ENCODE measurements at places on chromosomes 2 and 18. TPM values are rescaled to one million over a fixed set of nuclear protein-coding genes. Genes with fewer than 3 reads are reported as not detected.

GRCh38 chr18:56973487-56973886 is 173.4 kb upstream of the BOD1L2 start:
- DNase-seq, result no peak

GRCh38 chr2:241002275-241003046 is 4.0 kb downstream of the SNED1 start:
- DNase-seq, result no peak

GRCh38 chr2:56263876-56264275 is 80.1 kb downstream of the CCDC85A start:
- DNase-seq, result no peak

- DNase-seq, result no peak
These were observed 26.8 kb downstream of the SULT1C2 start for GRCh38 chr2:108315444-108315934.

GRCh38 chr2:58535182-58535581 is 294.1 kb upstream of the FANCL start:
- no peak for DNase-seq

GRCh38 chr2:157336137-157337010 is 10.8 kb upstream of the ERMN start:
- peak; percentile 10 for DNase-seq

DNA sequence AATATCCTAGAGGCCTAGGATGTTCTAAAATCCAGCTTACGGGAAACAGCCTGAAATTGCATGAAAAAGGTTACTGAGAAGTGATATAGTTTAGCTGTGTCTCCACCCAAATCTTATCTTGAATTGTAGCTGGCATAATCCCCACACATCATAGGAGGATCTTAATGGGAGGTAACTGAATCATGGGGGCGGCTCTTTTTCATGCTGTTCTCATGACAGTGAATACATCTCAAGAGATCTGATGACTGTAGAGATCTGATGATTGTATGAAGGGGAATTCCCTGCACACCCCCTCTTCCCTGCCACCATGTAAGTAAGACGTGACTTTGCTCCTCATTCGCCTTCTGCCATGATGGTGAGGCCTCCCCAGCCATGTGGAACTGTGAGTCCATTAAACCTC is 385.6 kb upstream of the ID2 start:
- DNase-seq, result no peak

DNA sequence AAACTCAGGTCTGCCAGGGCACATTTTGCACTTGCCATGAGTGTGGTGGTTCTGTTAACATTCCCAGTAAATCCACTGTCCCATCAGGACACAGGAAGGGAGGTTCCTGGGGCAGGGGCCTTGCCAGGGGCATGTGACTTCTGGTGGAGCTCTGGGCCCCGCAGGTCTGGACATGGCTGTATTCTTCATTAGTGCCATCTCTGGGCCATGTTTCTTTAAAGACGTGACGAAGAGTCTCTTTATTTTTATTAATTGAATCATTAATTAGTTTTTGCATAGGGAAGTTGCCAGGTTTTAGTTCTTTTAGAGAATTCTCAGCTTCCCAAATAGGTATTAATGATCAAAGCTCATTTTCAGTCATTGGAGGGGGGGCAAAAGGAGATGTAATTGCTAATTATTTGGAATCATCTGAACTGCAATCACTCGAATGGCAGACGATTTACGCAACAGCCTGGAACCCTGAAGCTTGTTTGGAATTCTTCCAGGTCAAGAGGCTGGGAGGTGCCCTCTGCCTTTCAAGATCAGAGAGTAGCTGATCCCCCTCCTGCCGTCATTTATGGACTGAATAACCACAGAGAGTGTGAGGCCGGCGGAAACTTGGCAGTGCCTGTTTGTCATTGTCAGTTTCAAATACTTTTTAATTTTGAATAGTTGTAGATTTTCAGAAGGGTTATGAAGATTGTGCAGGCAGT is 106.2 kb downstream of the RTP5 start:
- DNase-seq, result peak; percentile 11

DNA sequence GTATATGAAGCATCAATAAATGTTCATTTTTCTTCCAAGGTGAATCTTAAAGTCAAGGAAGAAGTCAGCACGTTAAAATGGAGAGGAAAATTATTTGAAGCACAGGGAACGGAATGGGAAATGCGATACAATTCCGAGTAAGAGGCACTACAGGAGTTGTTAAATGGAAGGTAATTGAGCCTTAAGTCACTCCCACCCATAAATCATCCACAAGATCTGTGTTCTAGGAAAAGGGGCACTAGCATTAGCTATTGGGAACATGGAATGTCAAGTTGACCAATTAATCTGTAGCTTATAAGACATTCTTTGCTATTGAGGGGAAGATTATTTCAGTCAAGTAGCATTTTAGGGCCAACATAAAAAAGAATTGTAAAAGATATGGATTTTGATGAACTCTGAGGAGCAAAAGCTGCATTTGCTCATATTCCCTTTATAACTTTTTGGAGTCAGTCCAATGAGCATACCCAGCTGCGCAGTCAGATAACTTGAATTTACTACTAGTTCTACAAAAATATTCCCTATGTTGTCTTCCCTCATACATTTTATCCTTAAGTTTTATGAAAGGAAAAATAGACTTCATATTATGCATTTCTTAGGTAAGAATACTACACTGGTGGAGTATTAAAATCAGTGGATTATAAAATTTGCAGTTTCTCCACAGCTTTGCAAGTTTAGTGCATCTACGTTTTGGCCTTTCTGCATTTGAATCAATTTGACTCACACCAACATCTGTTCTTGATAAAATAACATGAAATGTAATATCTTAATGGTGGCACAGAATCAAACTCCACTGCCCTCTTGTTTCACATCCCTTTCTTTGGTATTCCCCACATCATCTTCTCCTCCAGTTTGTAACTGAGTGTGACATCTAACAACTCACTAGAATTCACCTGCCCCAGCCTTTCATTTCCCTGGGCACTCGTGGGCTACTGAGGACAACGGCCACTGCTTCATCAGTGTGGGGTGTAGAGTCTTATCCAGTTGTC is 95.6 kb downstream of the SP3 start:
- no peak for DNase-seq

DNA sequence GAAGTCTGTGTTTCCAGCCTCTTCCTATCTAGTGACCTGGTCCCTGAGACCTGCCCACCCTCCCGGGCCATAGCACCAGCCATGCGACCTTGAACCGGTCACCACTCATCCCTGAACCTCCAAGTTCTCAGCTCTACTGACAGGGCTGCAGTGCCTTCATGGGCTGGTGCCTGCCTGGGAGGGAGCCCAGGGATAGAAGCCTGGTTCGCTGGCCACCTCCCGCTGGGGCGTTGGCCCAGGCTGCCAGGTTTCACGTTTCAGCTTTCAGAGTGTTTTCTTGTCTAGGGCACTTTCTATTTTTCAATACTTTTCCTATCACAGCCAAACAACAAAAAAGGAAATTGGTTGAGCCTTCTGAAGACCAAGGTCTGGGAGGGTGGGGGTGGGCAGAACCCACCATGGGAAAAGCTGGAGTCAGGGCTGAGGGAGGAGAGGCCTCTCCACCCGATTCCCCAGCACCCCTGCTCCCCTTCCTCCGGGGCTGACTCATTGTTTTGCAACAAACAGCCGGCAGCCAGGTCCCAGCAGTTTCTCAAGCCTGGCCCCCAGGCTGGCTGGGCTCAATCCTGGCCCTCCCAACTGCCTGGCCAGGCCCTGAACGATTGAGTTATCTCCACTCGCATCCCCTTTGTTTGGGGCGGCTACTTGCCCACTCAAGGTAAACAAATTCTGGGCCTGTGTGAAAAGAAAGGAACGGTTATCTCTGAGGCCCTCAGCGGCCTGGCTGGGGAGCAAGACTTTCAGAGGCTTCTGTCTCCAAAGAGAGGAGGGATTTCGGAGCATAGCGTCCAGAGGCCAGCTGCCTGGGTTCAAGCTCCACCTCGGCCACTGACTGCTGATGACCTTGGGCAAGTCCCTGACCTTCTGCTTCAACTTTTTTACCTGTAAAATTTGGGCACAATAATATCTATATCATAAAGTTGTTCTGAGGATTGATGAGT is 47.5 kb downstream of the ZFP36L2 start:
- no peak for DNase-seq

DNA sequence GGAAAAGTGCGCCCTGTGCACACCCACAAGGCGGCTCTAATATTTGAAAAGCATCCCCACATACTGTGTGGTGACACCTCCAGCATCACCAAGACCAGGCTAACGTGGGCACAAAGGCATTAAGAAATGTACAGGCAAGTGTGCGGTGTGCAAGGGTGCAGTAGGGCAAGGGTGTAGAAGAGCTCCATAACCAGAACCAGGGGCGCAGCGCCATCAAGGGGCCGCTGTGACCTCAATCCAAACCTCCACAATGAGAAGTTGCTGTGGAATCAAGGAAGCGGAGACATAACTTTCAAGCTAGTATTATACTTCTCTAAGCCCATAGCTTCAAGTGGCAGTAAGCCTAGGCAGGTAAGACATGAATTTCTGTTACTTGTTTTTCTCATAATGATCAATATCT is 13.0 kb downstream of the L3MBTL4 start:
- DNase-seq, result no peak

GRCh38 chr2:76870581-76870980 is 651.6 kb downstream of the LRRTM4 start:
- DNase-seq, result no peak

- DNase-seq, result no peak
These were observed 311.1 kb downstream of the NR4A2 start for GRCh38 chr2:156021146-156022040.

DNA sequence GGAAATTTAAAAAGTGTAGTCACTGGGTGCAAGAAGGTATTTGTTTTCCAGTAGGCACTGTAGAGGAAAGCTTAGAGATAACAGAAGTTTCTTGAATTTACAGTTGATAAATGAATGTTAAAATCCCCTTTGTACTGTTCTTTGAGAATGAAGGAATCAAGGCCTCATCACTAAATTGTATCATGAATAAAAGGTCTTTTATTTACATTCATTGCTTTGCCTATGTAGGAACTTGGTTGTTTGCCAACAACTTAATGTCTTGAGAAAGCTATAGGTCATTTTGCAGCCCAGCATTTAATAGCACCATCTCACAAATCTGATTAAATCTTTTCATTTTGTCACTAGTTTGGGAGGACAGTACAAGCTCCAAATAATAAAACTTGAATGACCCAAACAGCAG is 213.9 kb upstream of the ITGA4 start:
- DNase-seq, result no peak

GRCh38 chr2:210620456-210620855 is 64.1 kb downstream of the CPS1 start:
- no peak for DNase-seq

DNA sequence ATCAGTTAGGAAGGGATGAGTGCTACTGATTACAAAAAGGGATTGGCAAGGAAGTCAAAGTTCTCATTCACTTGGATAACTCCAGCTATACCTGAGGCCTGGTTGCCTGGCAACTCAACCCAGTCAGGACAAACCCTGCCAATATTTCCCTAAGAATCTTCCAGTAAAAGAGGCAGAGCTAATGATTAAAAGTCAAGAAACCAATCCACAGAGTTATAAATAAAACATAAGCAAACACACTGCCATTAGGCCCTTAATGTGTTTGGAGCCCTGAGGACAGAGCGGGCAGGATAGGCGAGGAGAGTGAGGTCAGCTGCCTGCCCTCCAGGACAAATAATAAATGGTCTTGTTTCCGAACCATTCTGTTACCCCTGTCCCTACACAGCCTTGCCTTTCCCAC is 215.6 kb upstream of the NABP1 start:
- DNase-seq, result no peak

DNA sequence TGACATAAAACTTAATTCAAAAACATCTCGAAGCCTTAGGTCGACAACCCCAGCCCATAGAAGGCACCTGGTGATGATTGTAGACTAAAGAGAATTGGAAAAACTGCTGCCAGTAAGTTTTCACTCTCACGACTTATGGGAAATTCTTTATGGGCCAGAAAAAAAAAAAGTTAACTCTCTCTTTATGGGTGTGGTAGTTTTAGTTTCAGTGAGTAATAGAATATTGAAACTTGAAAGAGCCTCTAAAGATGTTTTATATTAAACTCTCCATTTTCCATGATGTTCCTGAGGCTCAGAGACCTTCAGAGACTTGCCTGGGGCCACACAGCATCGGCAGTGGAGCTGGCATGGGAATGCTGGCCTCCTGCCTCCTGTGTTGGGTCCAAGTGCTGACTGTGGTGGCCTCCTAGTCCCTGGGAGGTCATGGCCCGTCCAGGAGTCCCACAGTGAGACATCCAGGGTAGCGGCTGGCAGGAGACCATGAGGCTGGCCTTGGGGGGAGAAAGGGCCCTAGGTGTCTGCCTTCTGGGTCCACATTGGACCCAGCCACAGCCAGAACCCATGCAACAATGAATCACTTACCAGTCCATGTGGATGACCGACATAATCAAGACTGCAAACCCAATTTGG is 158.9 kb downstream of the SEPTIN10 start:
- no peak for DNase-seq

- DNase-seq, result no peak
These were observed 19.4 kb downstream of the FZD5 start for GRCh38 chr2:207750345-207750744.

GRCh38 chr2:159808032-159808425 is 10.0 kb upstream of the CD302 start:
- DNase-seq, result no peak

DNA sequence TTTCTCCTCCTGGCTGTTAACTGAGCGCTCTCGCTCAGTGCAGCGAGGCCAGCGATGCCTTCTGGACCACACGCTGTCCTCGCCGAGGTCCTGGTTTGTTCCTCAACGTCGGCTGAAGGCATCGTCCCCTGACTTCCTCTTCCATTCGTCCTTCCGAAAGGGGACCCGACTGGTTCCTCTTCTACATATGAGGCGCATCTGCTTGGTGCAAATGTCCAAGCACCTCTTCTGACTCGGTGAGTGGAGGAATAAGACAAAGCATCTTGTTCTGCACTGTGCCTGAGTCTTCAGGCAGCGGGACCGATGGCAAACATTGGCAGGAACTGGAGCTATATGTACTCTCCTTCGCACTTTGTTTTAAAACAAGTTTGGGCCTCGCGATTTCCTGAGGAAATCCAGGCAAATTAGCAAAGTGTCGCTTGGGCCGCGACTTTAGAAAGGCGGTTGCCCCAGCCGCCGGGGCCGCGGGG is 621 bp upstream of the KCNS3 start:
- DNase-seq, result no peak

Gene POLR1B
- 30.0 TPM for total RNA-seq

Gene PTMA
- total RNA-seq, result 478 TPM

Gene ADRA2B
- total RNA-seq, result not detected

Gene PROM2
- total RNA-seq, result 3.0 TPM

Gene OTOS
- total RNA-seq, result 1.4 TPM

Gene RUFY4
- not detected for total RNA-seq

Measured in cerebellum (tissue), 4 donors.